ENCODE measurements at places on chromosomes 5 and 9. TPM values are rescaled to one million over a fixed set of nuclear protein-coding genes. Genes with fewer than 3 reads are reported as not detected.

Gene ANKRD18B
- 1.1 TPM for polyA plus RNA-seq

Gene COMMD10
- 59.7 TPM for polyA plus RNA-seq

Gene CMBL
- 43.2 TPM for polyA plus RNA-seq

Gene IFNA21
- not detected for polyA plus RNA-seq

Gene PCDHA2
- polyA plus RNA-seq = 0.13 TPM

Gene PCDHA1
- polyA plus RNA-seq = 0.06 TPM

Gene CEP78
- polyA plus RNA-seq = 31.2 TPM

Measured in right renal pelvis (tissue), 4 donors.